ENCODE measurements at places on chromosomes 2 and 18.

DNA sequence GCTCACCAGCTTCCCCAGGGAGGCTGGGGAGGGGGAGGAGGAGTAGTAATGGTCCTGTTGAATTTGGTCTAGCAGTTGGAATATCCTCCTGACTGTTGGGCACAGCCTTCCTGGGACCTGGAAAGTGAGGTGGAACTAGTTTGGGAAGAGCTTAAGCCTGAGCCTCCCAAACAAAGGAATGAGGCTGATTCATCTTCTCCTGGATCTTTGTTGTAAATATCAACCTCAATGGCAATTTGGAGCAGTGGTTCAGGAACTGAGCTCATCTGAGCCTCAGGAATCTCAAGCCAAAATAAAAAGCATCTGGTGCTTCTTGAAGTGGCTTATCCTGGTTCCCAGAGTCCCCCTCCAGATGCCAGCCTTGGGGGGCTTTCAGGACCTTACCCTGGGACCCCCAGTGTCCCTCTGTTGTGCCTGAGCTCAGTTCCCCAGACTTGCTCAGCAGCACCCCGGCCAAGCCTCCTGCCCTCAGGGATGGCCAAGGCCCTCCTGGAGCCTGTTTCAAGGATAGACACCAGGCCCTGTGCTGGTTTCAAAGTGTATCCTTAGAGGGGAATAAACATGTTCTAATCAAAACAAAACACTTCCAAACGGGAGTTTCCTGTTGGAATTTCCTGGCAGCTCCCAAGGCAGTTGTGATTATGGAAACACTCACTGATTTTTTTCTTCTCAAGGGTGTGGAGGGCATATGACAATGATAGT, 112.6 kb downstream of the DDX1 start:
- no peak for DNase-seq

- no peak for DNase-seq
These were observed 1964.5 kb upstream of the PIK3C3 start for GRCh38 chr18:39990540-39990939.

DNA sequence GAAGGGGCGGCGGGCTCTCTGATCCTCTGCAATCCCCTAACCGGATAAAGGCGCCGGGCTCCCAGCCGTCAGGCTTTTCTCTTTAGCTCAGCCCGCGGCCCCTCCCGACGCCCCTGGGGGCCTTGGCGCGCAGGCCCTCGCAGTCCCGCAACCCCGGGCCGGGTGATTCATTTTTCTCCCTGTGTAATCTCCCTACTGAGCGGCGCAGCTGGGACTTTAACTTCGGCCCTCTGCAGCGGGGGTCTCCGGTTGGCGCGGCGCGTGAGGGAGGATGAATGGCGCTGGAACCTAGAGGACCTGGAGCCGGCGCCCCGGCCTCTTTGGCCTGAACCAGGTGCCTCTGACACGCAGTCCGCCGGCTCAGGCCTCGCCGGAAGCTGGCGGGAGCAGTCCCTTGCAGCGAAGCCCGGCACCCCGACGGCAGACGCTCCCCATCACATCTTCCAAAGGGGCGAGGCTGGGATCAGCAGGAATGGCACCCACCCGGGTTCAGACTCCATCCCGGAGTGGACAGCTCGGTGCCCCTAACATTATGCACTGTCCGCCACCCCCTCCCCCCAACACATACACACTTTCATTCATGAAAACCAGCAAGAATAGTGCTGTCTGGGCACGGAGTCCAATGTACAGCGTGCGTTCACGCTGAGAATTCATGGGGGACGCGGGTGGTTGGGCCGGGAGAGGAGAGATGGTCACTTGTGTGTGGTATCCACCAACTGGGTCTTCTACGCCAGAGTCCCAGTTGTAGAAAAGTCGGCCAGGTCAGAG, 1.2 kb downstream of the CNGA3 start:
- no peak for DNase-seq

DNA sequence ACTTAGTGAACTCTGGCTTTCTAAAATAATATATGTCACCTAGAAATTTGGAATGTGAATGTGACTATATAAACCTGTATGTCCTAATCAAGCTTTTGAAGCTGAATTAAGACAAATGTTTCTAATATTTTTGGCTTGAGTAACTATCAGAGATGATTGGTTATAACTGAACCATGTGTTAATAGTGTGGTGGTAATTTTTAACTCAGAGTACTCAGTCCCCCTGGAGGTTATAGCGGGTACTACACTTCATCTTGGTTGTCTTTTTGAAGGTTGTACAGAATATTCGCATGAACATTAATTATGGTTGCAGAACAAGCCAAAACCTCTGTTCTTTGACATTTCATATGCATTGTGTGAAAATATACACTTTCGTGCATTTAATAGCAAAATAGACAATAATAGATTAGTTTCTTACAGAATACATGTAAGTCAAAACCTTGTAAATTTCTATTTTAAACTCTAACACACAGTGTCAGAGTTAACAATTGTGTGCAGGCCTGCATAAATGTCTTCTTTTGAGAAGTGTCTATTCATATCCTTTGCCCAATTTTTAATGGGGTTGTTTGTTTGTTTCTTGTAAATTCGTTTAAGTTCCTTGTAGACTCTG, 86.0 kb downstream of the OSBPL6 start:
- DNase-seq = peak; percentile 57

GRCh38 chr2:157922815-157923214, 46.7 kb upstream of the ACVR1 start:
- no peak for DNase-seq

GRCh38 chr2:189960346-189960745, 102.2 kb downstream of the MSTN start:
- DNase-seq = no peak

DNA sequence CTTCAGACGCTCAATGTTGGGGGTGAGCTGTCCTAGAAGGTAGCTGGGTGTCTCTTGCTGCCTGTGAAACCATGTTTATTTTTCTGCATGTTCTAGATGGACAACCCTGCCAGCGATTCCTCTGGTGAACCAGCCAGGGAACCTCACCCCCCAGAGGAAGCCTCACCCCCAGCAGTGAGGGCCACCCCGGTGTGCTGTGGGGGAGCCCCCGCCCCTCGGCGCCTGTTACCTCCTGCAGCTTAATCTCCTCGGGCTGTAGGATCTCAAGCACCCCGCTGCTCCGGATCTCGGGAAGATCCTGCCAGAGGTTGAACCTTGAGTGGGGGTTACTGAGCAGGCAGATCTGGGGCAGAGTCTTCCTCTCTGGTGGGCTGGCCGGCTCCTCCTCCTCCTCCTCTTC, 50.0 kb downstream of the SNORC start:
- DNase-seq = no peak

All from hematopoietic multipotent progenitor cell treated with erythropoietin and hydrocortisone succinate and interleukin-3 and kit ligand, for 15 days (in vitro differentiated cells).